Inflammatory macrophage treated with lipopolysaccharide for 4 hours (primary cell): ENCODE measurements at places on chromosomes 2 and 18.

- DNase-seq, result peak; percentile 29
Measured at GRCh38 chr18:9103376-9103873, 926 bp downstream of the NDUFV2 start.

- no peak for DNase-seq
Measured at GRCh38 chr18:75101916-75102315, 107.0 kb downstream of the PTGR3 start.

DNA sequence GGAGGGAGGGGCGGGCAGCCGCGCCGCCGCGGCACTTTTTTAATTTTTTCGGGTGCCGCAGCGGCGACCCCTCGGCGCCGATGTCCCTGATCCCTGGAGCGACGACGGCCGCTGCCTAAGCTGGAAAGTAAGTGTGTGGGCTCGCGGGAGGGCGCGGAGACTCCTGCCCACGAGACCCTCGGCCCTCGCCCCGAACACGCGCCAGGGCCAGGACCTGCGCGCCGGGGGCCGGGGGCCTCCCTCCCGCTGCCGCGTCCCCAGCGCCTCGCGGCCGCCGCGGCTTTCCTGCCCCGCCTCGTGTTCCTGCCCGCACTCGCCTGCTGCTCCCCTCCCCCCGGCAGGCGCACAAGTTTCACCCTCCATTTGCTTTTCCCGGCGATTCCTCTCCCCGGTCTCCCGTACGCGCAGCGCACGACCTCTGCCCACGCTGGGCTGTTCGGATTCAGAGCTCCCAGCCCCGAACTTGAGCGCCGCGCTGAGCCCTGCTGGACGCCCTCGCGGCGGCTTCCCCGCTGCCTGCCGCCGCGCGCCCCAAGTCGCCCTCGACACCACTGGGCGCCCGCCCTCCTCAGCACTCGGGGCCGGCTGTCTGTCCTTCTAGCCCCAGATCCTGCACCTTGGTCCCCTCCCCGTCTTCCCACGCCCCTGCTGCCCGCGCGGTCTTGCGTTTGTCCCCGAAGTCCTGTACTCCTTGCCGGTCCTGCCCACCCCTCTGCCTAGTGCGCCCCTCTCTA, 507 bp downstream of the PKP4 start:
- DNase-seq, result peak; percentile 58

GRCh38 chr18:6614952-6615351, 114.6 kb upstream of the ARHGAP28 start:
- DNase-seq, result no peak

GRCh38 chr2:26692897-26693849, 651 bp downstream of the KCNK3 start:
- no peak for DNase-seq

DNA sequence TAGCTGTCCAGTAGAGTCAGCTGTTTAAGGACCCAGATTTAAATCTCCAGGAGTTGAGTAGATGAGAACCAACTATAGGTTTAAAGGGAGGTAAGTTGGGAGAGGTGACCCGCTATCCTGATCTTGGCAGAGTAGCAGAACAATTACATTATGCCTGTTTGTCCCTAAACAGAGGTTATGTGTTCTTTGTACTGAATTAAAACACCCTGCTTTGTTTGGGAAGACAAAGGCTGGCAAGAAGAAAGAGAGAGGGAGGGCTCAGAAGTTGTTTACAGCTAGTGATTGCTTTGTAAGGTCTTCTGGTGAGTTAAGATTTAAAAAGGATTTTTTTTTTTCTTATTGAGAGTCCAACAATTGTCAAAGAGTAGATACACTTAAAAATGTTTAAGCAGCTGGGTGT, 37.3 kb downstream of the USP14 start:
- DNase-seq, result no peak

GRCh38 chr18:55320424-55321264, 267.3 kb downstream of the TCF4 start:
- no peak for DNase-seq

GRCh38 chr2:151472966-151473365, 63.3 kb downstream of the RIF1 start:
- no peak for DNase-seq

DNA sequence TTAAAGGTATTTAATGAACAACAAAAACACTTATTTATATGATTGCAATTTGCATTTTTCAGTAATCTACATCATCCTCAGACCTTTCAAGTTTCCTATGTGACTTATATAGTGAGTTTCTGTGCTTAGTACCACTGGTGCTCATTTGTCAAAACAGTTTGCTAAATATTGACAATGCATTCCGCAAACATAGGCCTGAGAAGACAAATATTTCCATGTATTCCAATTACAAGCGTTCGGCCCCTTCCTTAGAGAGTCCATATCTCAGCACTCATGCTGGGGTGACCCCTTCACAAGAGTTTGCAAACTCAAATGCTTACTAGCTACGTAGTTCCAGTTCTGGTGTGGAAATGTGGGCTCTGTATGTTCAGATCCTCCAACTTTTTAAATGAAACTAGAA, 56.1 kb downstream of the SRD5A2 start:
- no peak for DNase-seq

- DNase-seq, result no peak
Measured at GRCh38 chr2:47310801-47311560, 92.0 kb upstream of the MSH2 start.

- DNase-seq, result no peak
Measured at GRCh38 chr2:23499439-23499838, 114.5 kb downstream of the KLHL29 start.

DNA sequence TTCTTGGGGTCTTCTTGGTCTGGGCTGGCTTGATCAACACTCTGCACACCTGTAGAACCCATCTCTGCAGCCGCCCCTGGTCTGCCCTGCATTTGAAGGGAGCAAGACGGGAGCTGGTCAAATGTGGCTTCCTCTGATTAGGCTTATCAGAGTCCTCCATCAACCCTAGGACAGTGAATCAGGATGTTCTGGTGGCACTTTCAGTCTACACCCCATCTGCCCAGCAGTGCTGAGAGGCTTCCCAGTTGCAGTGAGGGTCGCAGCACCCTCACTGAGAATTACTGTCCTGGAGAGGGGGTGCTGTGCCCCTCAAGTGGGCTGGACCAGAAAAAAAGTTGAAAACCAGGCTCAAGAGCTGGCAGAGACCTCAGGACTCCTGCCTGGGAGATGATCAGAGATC, 152.9 kb downstream of the DYSF start:
- DNase-seq, result no peak

- no peak for DNase-seq
Measured at GRCh38 chr2:128500138-128500800, 181.6 kb upstream of the HS6ST1 start.

- DNase-seq, result peak; percentile 83
Measured at GRCh38 chr2:69082430-69082997, 69.5 kb downstream of the ANTXR1 start.

DNA sequence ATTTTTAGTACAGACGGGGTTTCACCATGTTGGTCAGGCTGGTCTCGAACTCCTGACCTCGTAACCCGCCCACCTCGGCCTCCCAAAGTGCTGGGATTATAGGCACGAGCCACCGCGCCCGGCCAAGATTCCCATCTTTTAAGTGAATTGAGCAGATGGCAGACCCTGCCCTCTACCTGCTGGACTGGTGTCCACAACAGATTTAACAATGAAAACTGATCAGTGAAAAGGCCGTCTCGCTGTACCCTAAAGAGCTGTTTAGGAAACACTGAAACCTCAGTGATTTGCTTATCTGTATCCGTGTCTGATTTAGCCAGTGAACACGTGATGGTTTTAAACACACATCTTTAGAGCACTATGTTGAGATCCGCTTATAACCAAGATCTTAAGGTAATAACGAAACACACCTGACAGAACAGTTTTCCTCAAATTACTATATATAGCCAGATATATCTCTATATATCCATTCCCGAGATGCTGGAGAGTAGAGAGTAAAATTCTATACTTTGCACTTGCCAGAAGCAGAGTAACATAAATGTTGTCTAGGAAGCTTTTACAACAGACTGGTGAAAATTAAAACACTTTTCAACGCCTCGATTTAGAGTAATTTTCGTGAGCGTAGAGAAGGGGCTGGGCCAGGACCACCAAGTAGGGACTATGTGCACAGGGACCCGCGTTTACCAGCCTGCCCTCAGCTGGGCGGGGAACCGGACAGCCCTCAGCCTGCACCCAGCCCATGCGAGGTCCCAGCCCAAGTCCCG, 594 bp downstream of the FAM161A start:
- DNase-seq, result peak; percentile 45

- DNase-seq, result no peak
Measured at GRCh38 chr2:8481463-8482009, 200.3 kb upstream of the ID2 start.

DNA sequence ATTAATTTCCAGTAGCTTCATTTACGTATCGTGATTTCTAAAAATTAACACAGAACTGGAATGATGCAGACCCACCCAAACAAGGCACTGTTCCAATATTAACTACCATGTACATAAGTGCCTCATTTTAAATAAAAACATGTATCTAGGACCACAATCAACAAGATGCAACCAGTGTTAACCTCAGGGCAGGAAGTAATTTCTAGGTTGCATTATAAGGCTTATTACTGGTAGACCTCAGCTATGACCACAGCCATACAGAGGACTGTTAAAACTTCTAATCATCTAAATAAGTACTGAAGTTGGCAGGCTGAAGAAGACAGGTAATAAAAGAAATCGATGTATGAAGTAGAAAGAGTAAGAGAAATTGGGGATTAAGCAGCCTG, 262.9 kb downstream of the HDAC4 start:
- DNase-seq, result no peak

- DNase-seq, result no peak
Measured at GRCh38 chr2:158184556-158185343, 83.1 kb downstream of the UPP2 start.

GRCh38 chr2:99960790-99961189, 181.6 kb downstream of the AFF3 start:
- no peak for DNase-seq

GRCh38 chr2:104158191-104158590, 695.7 kb upstream of the POU3F3 start:
- no peak for DNase-seq

- peak; percentile 8 for DNase-seq
Measured at GRCh38 chr2:51734115-51734514, 702.2 kb upstream of the NRXN1 start.

DNA sequence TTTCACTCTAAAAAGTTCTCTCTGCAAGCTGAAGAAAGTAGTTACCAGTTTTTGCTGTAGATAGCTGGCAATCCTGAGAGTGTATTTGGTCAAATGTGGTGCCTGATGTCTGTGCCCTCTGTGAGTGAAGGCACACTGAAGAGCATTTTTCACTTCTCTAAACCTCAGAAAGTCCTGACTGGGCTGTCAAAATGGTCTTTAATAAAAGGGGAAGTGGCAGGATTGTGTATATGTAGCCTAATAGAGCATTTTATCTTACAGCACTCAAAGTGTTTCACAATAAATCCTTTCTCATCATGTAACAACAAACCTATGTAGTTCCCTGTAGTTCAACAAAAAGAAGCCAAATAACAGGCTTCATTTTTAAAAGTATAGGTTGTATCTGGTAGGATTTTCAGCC, 1552.3 kb upstream of the SLC39A10 start:
- DNase-seq, result peak; percentile 92

- DNase-seq, result peak; percentile 58
Measured at GRCh38 chr18:48412339-48412929, 3.3 kb upstream of the ZBTB7C start.

GRCh38 chr2:99939135-99939534, 203.3 kb downstream of the AFF3 start:
- no peak for DNase-seq

GRCh38 chr2:12057436-12058166, 311.2 kb downstream of the LPIN1 start:
- peak; percentile 34 for DNase-seq

GRCh38 chr2:105645938-105646773, 98.6 kb upstream of the NCK2 start:
- DNase-seq, result no peak

DNA sequence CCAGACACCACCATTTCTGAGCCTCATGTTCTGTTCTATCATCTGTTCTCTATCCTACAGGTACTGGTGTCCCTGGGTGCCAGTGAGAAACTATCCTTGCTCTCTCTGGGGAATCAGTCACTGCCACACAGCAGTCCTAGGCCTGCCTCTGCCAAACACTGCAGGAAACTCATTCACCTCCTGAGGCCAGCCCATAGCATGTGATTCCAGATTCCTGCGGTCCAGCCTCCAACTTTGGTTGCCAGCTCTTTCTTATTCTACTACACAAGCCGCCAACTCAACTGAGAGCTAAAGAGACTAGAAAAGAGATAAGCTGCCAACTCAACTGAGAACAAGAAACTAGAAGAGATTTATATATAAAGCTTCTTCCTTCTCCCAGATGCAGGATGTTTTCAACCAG, 8.8 kb upstream of the TTLL4 start:
- no peak for DNase-seq

GRCh38 chr2:36337354-36337753, 18.2 kb upstream of the CRIM1 start:
- no peak for DNase-seq

DNA sequence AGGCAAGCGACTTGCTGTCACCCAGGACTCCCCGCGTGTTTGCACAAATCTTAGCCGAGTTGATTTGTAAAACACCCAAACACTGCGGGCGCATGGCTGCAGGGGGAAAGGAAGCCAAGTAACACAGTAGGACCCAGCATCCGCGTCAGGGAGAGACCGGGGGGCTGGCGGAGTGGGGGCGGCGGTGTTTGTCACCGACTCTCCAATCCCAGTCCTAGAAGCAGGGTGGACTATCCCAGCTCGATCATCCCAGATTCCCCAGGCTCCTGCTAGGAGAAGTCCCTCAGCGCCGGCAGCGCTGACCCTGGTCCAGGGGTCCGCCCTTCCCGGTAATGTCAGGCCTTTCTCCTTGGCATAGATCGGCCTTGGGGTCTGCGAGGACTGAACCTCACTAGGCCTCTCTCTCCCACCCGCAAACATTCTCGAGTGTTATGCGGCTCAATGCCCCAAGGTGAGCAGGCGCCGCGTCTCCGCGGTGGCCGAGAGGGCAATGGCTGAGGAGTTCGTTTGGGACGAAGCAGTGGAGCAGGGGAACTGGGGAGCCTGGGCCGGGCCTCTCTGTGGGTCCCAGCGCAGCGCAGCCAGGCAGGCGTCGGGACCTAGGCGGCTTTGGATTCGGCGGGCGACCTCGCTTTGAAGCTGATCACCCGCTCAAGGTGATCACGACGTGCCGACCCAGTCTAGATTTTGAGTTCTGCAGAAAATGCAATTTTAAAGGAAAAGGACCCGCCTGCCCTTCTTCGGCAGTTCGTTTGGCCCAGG, 1.5 kb upstream of the GDF7 start:
- DNase-seq, result no peak

DNA sequence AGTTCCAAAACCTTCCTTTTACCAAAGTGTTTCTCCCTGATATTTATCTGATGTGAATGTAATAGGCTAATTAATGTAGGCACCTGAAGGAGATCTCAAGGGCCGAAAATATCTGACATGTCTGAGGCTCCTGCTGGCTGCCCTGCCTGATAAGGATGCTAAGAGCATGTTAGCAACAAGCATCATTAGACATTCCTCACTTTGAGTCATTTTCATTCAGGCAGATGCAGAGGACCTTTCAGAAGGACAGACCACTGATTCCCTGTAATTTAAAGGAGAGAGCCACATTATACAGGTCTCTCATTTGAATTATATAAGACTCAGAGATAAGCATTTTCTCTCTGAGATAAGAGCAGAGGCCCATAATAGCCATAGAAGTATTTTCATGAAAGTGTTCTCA, 222.4 kb upstream of the NCKAP5 start:
- DNase-seq, result no peak

- DNase-seq, result no peak
Measured at GRCh38 chr18:56715121-56715520, 64.0 kb downstream of the WDR7 start.
